ENCODE measurements at places on chromosomes 6 and 20.

- DNase-seq: no peak
Measured at GRCh38 chr6:130932921-130933320, 105.7 kb downstream of the SMLR1 start.

GRCh38 chr6:130848945-130849344 is 21.7 kb downstream of the SMLR1 start:
- peak; percentile 58 for DNase-seq

- peak; percentile 43 for DNase-seq
Measured at GRCh38 chr20:44071526-44072111, 115.4 kb downstream of the JPH2 start.

- DNase-seq: peak; percentile 54
Measured at GRCh38 chr20:48538856-48539255, 288.9 kb downstream of the PREX1 start.

DNA sequence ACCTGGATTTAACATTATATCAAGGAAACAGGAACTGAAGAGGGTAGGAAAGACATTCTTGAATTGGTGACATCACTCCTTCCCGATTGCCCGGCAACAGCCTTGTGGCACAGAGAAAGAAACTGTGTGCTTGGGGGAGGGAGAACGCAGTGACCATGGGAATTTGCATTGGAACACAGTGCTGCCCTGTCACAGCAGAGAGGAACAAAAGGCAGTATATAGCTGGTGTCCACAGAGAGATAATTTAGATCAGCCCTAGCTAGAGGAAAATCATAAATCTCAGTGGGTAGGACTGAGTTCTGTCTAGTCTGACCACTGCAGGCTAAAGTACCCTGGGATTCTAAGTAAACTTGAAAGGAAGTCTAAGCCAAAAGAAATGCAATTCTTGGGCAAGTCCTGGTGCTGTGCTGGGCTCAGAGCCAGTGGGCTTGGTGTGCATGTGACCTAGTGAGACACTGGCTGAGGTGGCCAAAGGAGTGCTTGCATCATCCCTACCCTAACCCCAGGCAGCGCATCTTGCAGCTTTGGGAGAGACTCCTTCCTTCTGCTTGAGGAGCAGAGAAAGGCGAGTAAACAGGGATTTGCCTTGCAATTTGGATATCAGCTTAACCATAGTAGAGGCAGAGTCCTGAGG is 697.6 kb downstream of the HACE1 start:
- DNase-seq: no peak

- no peak for DNase-seq
Measured at GRCh38 chr6:143210420-143210819, 149.7 kb downstream of the AIG1 start.

DNA sequence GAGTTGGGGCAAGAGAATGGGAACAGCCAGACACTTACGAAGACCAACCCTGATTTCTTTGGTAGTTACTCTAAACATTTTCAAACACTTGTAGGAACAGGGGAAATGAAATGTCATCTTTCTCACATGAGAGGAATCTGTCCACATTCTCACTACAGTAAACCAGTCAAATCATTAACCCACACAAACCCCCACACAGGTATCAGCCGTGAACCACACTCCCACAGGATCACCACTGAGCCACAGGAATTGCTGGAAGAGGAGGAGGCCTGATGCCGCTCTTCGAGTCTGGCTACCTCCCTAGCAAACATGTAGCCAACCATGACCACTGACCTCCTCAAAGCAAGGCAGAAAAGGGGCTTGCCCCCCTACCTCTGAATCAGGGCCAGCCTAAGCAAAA is 6.9 kb upstream of the RSPO3 start:
- DNase-seq: no peak

GRCh38 chr20:26208296-26209091 is 511.8 kb upstream of the ZNF337 start:
- DNase-seq: peak; percentile 84
